Uterus (tissue), 4 donors: ENCODE measurements at places on chromosomes 1 and 21. TPM values are rescaled to one million over a fixed set of nuclear protein-coding genes. Genes with fewer than 3 reads are reported as not detected.

Gene CATSPERE
- total RNA-seq, result 3.1 TPM

Gene C1QC
- 8.2 TPM for total RNA-seq

- DNase-seq, result no peak
Observed at GRCh38 chr21:35674895-35675470, 385.3 kb downstream of the SETD4 start.

DNA sequence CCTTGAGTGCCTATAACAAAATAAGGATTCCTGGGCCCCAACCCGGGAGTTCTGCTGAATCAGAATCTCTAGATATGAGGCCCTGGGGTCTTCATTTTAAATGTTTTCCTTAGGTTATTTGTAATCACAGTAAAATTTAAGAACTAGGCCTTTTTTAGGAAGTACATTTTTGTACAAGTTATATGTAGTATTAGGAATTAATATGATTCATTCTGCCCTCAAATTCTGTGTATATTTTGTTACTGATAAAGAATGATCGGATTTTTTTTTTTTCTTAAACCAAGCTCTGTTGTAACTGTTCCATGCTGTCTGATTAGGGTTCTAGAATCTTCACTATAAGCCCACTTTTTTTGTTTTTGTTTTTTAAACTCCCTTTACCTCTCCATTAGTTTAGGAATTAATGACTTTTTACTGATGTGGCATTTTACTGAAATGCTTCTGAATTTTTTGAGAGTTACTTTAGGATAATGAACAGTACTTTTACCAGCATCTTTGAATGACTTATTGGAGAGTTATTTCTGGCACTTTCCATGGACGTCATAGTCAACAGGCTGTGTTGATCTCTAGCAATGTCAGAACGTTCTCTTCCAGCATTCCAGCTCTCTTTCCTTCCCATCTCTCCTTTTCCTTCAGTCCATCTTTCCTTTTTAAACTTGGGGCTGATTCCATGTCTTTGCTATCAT, 48.3 kb downstream of the CLIC4 start:
- DNase-seq, result no peak

DNA sequence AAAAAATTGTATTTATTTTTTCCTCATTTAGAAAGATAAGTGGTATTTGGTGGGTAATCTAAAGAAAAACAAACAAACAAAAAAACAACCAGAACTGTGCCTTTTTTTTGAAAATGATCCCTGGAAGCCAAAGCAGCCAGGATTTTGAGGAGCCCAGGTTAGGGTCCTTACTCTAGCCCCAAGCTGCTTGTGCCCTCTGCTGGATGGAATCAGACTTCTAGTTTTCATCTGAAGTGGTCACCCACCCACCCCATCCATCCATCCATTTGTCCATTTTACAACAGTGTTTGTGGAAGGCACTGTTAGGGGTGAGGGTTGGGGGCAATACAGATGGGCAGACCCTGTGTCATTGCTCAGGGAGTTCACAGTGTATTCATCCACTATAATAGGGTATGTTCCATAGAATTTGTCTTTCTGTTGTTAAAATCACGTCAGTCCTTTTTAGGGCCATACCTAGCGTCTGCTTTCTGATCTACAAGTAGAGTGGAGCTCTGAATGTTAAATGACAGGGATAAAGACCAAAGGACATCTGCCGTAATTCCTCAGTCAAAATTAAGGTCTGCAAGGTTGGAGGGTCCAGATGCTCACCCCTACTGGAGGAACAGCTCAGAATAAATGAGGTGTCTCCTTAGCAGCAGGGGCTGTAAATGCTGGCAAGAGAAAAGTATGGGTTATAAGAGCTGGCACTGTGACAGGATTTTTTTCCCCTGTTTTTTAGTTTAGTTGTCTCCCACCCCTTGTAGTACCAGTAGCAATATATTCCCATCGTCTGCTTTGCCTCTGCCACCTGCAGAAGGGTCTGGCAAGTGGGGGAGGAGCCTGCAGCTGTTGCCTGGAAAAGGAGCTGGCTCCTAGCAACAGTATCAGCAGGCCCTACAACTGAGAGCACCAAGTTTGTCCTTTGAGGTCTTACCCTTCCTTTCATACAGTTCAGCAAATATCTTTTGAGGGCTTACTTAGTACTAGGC, 3.2 kb downstream of the LRRC42 start:
- DNase-seq, result peak; percentile 43

GRCh38 chr21:27564684-27565301, 597.9 kb upstream of the ADAMTS5 start:
- DNase-seq, result peak; percentile 27

DNA sequence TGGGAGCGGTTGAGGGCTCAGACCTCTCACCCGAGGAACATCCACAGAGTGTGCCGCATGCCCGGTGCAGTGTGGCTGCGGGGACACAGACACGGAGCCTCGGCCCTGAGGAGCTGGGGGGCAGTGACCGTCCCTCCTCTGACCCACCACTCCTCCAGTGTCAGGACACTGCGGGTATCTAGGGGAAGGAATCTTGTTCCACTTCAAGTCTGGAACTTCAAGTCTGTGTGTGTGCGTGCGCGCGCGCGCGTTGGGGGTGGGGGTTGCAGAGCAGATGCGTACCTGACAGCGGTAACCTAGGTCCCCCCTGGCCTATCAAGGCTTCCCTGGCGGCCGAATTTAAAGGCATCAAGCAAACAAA, 17.3 kb downstream of the PCSK9 start:
- no peak for DNase-seq

DNA sequence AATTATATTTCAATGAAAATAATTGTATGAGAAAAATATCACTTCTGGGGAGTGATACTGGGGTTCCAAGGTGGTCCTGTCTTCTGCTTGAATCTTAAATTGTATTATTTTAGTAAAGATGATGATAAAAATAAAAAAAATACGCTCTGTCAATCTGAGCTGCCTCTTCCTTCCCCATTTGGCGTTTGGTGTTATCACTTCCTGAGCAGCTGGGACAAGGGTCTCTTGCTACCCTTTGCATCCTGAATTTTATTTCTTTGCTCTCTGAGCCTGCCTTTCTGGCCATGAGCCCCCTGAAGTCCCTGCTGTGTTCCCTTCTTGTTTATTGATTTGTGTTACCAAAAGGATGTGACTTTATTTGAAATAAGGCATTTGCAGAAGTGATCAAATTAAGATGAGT, 111.0 kb downstream of the KCNJ6 start:
- no peak for DNase-seq

Gene CLEC20A
- total RNA-seq, result not detected

Gene CFAP45
- total RNA-seq, result 0.97 TPM

Gene GREM2
- total RNA-seq, result 7.0 TPM

DNA sequence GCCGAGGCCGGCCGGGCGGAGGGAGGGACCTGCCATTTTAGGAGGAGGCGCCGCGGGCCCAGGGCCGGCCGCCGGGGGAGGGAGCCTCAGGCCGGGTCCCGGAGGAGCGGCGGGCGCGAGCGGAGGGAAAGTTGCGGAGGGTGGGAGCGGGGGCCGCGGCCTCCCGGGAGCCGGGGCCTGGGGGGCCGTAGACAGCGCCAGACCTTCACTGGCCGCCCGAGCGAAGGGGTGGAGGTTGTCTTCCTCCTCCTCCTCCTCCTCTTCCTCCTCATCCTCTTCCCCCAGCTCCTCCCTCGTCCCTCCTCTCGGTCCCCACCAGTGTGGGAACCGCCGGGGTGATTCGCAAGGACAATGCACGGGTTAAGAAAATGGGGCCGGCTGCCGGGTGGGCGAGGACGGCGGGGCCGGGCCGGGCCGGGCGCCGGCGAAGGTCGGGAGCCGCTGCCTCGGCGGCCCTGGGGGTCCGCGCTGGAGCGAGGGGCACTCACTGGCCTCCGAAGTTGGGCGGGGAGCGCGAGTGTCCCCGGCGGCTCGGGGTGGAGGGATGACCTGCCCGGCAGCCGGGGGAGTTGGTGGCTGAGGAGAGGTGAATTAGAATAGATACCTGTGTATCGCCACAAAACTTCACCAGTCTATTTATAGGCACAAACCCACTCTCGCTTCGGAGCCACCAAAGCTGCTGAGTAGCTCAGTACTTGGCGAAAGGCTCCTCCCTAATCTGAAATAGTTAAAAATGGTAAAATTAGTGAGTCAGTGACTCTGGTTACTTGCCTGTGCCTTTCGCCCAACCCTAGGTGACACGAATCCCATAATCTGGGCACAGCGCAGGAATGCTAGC, 1.3 kb downstream of the DYRK1A start:
- peak; percentile 35 for DNase-seq

Gene SPATA21
- total RNA-seq, result 0.27 TPM

- peak; percentile 36 for DNase-seq
Observed at GRCh38 chr1:40076895-40077312, 20.1 kb downstream of the PPT1 start.

GRCh38 chr1:199759268-199759730, 268.2 kb upstream of the NR5A2 start:
- DNase-seq, result no peak

GRCh38 chr1:226519716-226520598, 28.6 kb upstream of the STUM start:
- DNase-seq, result no peak

Gene LGALS8
- total RNA-seq, result 45.9 TPM

GRCh38 chr1:20058531-20058930, 11.5 kb upstream of the PLA2G5 start:
- no peak for DNase-seq

DNA sequence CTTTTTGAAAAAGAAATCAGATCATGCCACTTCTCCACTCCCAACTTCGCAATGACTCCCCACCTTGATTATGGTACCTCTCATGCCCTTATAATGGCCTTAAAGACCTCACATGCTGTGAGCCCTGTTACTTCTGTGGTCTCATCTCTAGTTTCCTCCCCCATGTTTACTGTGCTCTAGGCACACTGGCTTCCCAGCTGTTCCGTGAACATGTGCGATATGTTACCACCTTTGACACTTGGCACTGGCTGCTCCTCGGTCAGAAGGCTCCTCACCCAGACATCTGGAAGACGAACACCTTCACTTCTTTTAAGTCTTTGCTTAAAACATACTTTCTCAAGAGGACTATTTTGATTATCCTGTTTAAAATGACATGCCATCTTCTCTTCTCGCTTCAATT, 14.3 kb upstream of the NTMT2 start:
- DNase-seq, result no peak

DNA sequence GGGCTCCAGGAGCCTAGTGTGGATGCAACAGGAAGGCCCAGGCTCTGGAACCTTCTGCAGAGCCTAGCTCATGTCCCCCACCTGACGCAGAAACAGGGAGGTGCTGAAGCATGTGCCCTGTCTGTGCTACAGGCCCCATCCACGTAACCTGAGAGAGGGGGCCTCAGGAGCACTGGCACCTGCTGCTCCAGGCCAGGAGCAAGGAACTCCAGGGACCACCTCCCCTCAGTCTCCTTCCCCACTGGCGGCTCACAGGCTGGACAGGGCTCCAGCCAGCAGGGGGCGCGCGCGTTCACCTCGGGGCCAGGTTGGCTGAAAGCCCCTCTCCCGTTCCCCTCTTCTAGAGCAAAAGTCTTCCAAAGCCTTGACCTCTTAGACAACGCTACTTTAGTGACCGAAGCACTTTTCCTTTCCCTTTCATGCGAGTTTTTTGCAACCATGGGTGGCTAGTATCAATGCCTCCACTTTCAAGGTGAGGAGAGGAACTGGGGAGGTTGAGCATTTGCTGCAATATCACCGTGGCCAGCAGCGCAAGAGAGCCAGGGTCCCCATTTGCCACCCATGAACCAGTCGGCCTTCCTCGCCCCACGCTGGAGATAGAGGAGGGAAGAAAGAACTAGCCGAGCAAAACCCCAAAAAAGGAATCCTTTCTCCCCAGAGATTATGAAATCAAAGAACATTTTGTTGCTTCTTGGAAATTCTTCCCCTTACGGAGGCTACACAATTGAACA, 52.4 kb upstream of the GPR157 start:
- peak; percentile 81 for DNase-seq

- peak; percentile 7 for DNase-seq
Observed at GRCh38 chr21:42574234-42575027, 60.8 kb downstream of the SLC37A1 start.

Gene AKR7A3
- 4.3 TPM for total RNA-seq

DNA sequence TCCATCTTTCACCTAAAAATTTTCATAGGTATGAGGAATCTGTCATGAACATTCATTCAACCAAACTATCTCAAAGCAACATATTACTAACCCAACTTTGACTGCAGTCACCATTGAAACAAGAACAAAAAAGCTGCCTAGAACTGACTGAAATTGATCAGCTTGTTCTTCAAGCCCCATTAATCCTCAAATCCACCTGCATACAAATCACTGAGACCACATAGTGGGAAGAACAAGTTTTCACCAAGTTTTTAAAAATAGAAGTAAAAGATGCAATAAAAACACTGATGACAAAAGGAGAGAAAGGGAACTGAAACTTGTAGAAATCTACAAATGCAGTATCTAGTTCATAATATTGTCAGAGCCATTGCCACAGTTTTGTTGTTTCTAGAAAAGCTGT, 6.1 kb downstream of the SORT1 start:
- no peak for DNase-seq

Gene ZRANB2
- 168 TPM for total RNA-seq

- no peak for DNase-seq
Observed at GRCh38 chr1:226001963-226002666, 3.0 kb upstream of the SDE2 start.

GRCh38 chr1:25829046-25829445, 9.3 kb downstream of the MTFR1L start:
- no peak for DNase-seq

Gene DNAJC6
- total RNA-seq, result 5.0 TPM

GRCh38 chr1:15848143-15848928, 829 bp downstream of the SPEN start:
- peak; percentile 38 for DNase-seq

DNA sequence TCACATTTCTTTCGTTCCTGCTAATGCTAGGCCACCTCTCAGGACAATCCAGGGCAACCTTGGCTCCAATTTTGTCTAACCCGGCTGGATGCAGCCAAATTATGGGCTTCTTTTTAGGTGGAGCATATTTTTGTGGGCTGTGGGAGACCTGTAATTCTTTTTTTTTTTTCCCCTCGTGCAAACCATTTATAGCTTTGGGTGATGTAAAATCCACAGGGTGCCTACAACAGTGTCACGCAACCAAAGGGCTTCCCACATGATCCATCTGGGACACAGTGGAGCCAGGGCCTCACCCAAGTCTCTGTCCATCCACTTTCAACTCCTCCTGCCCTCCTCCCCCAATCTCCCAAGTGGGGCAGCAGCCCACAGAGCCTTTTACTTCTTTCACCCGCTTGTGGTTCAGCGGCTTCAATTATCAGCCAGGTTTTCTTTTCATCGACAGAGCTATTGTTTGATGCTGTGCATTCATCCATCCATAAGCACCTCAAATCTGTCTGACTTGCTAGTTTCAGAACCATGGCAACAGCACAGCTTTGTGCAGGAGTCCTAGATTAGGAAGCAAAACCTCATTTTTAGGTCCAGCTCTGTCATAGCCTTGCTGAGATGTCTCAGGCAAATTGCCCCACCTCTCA, 10.0 kb upstream of the OVAAL start:
- DNase-seq, result no peak

Gene HHAT
- total RNA-seq, result 0.88 TPM
